ENCODE measurements at places on chromosomes 12 and 14.
A peak's percentile ranks its signal among the peaks of the same experiment; 100 is the strongest.

GRCh38 chr12:84738481-84738972 is 174.1 kb downstream of the SLC6A15 start:
- no peak for DNase-seq

GRCh38 chr12:19205120-19205519 is 75.6 kb downstream of the PLEKHA5 start:
- no peak for DNase-seq

DNA sequence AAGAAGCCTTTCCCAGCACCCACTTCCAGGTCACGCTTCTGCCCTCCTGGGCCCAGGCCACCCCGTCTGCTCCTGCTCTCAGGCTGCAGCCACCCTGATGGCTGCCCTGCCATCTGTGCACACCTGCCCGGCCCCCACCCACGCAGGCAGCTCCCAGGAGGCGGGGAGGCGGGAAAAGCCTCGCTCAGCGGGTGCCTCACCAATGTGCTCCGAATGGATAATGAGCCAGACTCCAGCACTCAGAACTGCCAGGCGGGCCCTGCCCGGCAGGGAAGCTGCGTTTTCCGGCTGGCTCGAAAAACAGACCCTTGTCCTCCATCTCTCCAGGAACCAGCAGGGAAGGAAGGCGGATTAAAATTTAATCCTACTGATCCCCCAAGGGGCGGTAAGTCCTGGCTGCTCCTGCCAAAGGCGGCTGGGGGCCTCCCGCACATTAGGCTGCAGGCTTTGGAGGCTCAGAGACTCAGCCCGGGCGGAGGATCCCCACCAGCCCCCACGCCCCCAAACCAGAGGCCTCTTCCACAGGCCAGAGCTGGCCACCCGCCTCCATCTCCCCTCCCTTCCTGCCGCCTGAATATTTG is 104.0 kb downstream of the NCOR2 start:
- no peak for DNase-seq

GRCh38 chr12:131311764-131312163 is 358.1 kb downstream of the ADGRD1 start:
- DNase-seq = no peak

GRCh38 chr14:73784181-73784987 is 67.2 kb upstream of the PTGR2 start:
- no peak for DNase-seq

DNA sequence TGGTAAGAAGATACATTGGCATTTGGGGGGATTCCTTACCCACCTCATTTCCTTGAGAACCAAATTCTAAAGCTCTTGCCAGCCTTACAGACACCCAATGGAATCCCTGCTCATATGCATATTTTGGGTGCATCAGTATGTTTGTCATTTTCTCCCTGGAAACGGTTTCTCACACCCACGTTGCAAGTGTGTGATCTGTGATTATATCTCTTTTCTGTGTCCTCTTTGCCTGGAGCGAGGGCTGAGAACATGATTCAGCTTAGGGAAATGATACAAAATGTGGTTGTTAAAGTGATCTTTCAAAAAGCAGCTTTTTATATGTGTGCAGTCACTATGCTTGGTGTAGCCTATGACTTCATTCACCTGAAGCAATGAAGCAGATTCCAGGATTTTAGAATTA is 52.0 kb downstream of the KCNMB4 start:
- DNase-seq = no peak

- no peak for DNase-seq
Observed at GRCh38 chr12:54027442-54027786, 826 bp upstream of the HOXC6 start.

DNA sequence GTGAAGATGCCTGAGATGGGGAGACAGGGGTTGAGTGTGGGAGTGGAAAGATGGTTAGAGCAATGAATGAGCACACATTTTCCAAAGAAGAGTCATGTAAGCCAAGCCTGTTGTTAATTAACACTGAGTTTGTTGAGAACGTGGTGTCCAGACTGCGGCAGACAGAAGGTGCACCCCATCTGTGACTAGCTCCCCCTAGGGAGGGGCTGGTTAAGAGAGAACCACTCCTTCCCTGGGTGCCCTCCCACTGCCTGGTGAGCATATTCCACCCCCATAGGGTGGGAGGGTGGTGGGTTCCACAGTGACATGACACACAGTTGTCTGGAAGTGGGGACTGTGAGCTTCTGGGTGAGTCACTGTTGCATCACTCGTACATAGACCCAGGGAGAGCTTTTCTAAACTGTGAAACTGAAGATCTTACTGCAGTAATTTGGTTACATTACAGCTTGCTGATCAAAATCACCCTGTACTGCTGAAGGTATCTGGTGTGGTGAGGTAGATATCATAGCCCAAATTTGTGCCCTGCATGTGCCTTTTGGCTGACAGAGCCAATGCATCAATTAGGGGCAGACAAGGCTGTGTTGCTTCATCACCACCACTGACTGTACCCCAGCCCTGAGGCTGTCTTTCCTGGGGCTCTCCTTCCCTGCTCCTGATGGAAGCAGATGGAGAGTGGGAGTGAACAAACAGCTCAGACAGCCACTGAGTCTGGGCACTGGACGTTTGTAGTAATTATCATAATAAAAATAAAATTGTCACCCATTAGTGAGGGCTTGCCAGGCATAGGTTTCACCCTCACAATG is 150.9 kb downstream of the EMP1 start:
- DNase-seq = no peak

DNA sequence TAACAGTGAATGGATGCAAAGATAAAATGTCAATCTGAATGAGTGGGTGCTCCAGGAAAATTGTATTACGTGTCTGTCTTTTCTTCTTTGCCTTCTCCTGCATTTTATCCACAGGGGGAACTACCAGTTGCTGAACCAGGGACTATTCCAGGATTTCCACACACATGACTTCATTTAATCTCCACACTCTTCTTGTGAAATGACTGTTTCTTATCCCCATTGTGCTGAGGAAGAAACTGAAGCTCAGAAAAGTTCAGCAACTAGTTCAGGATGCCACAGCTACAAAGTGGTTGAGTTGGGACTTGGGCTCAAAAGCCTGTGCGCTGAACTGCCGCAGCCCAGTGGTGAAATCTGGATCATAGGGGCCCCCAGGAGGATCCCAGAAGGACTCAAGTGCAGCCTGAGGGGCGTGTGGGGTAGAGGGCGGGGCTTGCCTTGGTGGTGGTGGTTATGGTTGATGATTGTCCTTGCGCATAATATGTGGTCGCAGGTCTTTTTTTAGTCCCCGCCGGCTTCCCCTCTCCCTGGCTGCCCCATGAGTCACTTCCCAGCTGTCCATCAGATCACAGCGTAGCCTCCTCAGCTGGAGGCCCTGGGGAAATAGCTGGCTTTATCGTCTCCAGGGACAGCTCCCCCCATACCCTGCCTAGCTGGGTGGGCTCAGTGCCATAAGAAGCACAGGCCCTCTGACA is 235.2 kb upstream of the CRY1 start:
- no peak for DNase-seq

GRCh38 chr12:64181430-64182291 is 40.4 kb downstream of the KICS2 start:
- DNase-seq = no peak

GRCh38 chr12:66594688-66595087 is 84.2 kb downstream of the GRIP1 start:
- no peak for DNase-seq

GRCh38 chr14:78933166-78933565 is 763.0 kb downstream of the NRXN3 start:
- no peak for DNase-seq

- DNase-seq = peak; percentile 63
Observed at GRCh38 chr12:54390668-54391551, 6.4 kb upstream of the ZNF385A start.

- no peak for DNase-seq
Observed at GRCh38 chr12:6553051-6553868, 2.6 kb downstream of the IFFO1 start.

- no peak for DNase-seq
Observed at GRCh38 chr12:47100160-47100559, 20.4 kb upstream of the AMIGO2 start.

DNA sequence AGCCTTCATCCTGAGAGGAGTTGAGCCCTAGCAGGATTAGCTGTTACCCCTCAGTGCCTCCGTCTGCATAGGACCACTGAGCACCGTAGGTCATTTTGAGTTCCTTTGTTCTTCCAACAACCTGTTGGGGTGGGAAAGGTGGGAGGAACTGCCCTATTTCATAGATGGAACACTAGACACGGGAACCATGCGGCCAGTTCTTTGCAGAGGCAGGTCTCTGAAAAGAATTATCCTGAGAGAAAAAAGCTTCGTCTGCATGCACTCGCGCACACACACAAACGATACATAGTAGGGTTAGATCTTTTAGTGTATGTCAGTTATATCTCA is 28.5 kb downstream of the TRAFD1 start:
- no peak for DNase-seq

GRCh38 chr14:100645982-100646314 is 58.7 kb upstream of the BEGAIN start:
- no peak for DNase-seq

GRCh38 chr14:90499121-90499520 is 102.3 kb downstream of the CALM1 start:
- no peak for DNase-seq

- no peak for DNase-seq
Observed at GRCh38 chr14:31877255-31877798, 199.8 kb upstream of the ARHGAP5 start.

- DNase-seq = no peak
Observed at GRCh38 chr12:78330131-78330530, 499.4 kb downstream of the NAV3 start.

DNA sequence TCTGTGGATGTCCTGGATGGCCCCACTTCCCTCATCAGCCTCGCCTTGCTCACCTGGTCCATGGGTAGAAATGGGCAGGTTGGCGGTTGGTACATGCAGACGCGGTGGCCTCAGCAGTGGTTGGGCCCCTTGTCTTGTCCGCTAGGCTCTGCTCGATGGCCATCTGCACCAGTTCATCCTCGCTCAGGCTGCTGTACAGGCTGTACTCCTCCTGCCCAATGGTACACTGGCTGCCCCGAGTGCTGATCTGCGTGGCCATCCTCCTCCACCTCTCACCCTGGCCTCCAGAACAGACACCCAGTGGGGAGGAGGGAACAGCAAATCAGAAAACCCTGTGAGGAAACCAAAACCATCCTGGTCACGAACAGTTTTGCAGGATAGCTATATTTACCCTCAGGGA is 12.1 kb downstream of the ASB2 start:
- DNase-seq = no peak

DNA sequence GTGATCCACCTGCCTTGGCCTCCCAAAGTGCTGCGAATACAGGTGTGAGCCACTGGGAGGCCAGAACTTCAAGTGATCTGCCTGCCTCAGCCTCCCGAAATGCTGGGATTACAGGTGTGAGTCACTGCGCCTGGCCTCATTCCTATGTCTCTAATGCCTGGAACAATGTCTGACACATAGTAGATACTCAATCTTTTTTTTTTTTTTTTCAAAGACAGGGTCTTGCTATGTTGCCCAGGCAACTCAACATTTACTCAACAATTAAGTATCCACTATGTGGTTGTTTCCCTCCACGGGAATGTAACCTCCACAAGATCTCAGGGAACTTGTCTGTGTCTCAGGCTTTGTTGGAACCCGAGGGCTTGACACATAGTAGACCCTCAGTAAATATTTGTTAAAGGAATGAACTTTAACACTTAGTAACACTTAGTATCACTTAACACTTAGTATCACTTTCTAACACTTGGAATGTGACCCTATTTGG is 3.0 kb upstream of the TMEM120B start:
- no peak for DNase-seq

DNA sequence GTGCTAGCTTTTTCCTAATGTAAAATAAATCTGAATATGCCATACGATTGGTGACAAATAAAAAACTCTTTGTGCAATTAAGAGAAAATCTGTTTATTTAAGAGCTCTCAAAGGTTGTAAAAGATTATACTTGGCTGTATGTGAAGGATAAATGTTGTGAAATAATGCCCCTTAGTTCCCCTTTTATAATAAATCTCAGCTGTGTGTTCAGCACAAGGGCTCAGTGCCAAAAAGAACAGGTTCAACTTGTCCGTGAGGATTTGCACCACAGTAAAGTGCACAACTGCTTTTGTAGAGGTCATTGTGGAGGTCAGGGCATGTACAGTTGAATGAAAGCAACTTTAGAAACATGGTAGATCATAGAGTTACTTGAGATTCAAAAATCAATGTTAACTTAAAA is 118.6 kb downstream of the TRMT5 start:
- DNase-seq = no peak

Measured in T-helper 22 cell (primary cell).